ENCODE measurements at places on chromosomes 2 and 18.

DNA sequence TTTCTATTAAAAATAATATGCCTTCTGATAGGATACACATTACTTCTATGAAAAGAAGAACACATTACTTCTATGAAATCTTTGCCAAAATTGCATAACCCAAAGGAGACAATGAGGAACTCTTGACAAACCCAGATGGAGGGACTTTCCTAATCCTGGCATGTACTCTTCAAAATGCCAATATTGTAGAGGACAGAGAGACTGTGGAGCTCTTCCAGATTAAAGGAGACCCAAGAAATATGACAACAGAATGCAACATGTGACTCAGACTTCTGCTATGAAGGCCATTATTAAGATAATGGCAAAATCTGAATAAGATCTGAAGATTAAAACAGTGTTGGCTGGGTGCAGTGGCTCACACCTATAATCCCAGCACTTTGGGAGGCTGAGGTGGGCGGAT, 22.2 kb downstream of the SOWAHC start:
- DNase-seq, result peak; percentile 71

DNA sequence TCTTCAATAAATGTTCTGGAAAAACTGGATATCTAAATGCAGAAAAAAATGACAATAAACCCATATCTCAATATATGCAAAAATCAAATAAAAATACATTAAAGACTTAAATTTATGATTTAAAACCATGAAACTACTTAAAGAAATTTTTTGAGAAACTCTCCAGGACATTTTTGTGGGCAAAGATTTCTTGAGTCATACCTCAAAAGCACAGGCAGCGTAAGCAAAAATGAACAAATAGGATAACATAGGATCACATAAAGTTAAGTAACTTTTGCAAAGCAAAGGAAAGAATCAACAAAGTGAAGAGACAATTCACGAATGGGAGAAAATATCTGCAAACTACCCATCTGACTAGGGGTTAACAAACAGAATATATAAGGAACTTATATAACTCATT, 1545.5 kb downstream of the SUCLG1 start:
- no peak for DNase-seq

DNA sequence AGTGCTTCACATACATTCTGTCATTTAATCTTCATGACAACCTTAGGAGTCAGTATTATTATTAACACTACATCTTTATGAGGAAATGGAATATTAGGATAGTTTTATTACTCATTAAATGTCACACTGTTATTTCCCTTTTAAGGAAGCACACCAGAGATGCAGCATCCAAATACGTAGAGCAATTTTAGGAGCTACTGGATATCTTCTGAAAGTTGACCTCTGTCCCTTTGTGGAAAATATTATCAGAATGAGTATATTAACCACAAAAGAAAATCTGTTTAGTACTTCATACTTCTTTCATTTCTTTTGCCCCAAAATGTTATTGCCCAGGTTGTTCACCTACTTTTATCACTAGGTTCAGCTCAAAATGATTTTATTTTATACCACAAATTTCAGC, 72.9 kb upstream of the APCDD1 start:
- DNase-seq, result no peak

- peak; percentile 78 for DNase-seq
Observed at GRCh38 chr2:67389286-67389685, 7.8 kb upstream of the ETAA1 start.

DNA sequence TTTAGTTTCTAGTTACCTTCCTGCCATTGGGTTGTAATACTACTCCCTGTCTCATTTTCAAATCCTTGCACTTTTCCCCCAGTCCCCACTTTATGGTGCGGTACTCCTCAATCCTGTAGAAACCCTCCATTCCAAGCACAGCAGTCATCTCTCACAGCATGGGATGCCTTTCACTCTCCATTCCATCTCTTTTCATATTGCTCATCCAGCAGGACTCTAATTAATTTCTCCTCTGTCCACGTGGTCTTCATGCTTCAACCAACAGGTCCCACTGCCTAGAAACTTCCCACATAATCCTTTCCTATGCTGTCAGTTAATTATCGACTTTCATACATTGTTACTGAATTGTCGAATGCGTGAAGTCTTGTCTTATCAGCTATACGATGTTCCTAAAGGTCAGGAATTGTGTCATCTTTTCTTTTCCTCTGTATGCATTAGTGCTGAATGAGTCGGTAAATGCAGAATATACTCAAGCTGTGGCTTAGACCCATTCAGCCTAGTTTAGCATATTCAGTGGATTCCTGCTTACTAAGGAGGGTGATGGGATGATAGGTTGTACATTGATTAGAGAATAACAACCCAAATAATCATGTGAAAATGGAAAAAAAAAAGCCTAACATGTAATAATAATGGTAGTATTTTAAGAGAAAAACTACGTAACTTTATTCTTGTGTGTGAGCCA, 89.7 kb downstream of the CRIM1 start:
- DNase-seq, result no peak

Data from fibroblast of pulmonary artery (primary cell).